ENCODE measurements at places on chromosomes 11 and 22.

DNA sequence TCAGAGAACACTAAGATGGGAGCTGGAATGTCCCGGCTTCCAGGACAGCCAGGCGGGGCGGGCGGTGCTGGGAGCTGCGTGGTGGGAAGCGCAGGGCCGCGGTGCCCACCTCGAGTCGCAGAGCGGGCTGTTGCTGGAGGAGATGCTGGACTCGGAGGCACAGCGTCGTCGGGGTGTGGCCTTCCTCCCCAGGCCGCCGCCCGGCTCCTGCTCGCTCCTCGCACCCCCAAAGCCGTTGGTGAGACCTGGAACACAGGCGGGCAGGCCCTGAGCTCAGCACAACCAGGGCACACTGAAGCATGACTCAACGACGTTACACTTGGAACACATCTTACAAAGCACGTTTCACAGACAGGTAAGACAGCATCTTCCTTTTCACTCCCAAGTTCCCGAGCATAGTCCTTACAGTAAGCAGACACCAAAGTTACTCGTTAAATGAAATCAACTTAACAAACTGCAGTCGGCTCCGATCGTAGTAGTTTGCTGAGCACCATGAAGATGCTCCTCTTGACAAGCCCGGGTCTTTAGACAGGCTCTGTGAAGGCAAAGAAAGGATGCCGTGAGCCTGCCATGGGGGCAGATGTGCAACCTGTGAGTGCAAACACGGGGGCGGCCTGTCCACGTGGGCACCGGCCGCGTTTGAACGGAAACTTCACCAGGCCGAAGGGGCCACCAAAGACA is 50.0 kb downstream of the BRD1 start:
- no peak for DNase-seq

GRCh38 chr11:59175091-59175501 is 3.2 kb downstream of the DTX4 start:
- no peak for DNase-seq

- no peak for DNase-seq
These were observed 816.8 kb downstream of the BRD1 start for GRCh38 chr22:49010901-49011300.

DNA sequence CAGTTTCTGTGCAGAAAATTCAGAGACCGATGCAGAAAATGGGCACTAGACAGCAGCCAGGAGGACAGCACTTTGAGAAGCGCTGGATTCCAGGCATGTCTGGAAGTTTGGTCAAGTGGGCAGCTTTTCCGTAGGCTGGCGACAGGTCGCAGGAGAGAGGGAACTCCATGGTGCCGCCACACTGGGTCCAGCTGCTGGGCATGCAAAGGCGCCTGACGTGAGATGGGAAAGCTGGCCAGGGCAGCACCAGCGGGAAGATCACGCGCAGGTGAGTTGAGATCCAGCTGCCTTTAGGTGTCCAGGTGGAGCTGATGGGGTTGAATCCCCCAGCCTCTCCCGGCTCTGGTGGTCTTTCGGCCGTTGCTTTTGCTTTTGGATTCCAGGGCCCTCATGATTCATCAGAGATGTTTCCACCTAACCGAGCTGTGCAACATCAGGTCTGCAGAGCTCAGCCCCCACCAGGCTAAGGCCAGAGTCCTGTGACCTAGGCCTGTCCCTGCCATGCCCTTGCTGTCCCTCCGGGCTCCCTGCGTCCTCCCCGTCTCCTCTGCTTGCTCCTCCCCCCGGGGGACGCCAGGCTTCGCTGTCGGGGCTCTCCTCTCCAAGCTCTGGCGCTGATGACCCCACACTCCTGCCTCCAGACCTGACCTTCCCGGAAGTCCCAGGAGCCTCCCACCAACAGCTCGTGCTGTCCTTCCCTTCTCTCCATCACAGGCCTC is 1001.7 kb downstream of the BRD1 start:
- no peak for DNase-seq

DNA sequence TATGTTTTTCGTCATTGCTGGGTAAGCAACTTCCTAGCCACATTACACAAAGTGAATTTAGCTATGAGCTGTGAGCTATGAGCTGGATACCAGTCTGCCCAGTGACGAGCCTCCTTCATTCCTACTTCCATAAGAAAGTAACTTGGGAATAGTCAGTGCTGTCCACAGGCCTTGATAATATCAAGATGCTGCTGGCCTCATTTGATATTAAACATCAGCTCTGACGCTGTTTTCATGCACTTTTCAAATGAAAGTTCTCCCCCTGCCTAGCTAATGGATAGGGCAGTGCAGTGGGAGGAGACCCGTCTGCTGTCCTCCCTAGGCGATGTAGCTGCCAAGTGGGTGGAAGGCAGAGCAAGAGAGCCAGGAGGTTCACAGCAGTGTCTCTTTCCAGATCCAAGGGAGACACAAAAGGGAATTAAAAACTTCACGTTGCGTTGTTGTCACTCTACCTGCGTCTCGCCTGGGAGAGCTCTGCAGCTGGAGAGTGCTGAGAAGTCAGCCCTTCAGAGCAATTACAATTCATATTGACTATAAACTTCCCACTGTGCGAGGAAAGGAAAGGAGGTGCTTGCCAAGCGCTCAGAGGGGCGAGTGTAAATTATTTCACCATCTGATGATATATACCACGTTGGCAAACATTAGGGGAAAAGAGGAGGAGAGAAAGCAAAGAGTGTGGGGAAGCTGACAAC is 861.4 kb downstream of the NTM start:
- no peak for DNase-seq

Measured in NCI-H1048 (cell line).